ENCODE measurements at places on chromosomes 12 and 14.

DNA sequence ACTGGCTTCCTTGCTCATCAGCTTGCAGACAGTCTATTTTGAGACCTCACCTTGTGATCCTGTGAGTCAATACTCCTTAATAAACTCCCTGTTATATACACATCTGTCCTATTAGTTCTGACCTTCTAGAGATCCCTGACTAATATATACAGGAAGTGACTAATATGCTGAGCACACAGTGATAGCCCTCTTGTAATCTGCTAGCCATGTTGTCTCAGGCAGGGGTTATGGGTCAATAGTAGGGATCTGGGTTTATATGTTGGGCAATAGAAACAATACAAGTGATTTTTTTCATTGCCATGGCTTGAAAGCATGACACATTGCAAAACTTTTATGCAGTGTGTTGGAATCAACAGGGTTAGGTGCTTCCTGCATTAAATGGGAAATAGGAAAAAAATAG, 562.2 kb downstream of the GALC start:
- DNase-seq: no peak

GRCh38 chr14:75404847-75405246, 23.0 kb upstream of the JDP2 start:
- no peak for DNase-seq

DNA sequence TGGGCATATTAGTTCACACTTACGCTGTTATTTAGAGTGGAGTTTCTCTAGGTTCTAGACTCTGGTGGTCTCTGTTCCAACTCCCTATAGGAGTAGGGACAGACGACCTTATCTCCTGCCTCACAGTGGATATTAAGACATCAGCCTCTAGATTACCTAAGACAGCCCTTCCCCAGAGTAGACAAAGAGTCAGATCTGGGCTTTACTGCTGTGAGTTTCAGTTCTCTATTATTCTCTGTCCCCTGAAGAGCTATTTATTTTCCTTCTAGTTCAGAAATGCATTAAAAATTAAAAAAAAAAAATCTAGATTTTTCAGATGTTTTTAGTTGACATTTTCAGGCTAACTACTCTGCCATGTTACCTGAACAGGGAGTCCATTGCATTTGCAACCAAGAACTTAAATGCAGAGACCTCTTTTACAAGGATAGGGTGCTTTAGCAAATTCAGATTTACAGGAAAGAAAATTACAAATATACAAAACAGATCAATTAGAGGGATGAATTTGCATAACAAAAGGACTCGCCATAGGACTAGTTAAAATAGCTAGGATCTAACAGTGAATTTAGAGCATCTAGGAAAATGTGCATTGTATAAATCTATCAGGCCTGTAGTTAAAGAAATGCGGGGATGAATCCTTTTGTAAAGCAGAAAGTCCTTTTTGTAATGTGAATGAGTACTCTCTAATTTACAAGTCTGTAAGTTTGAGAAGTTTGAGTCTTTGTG, 381.4 kb downstream of the APAF1 start:
- DNase-seq: no peak

DNA sequence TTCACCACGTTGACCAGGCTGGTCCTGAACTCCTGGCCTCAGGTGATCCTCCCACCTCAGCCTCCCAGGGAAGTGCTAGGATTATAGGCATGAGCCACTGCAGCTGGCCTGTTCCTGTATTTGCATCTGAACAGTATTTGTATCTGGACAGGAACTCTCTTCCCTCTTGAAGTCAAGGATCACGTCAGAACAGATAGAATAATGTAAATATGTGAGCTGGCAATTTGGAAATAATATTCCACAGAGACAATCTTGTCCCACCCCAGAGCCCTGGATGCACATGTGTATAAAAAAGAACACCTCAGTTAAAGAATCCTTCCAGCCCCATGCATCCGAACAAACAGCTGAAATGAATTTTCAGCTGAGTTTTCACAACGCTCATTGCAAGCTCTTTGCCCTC, 118.3 kb downstream of the VEZT start:
- DNase-seq: no peak

GRCh38 chr14:24277606-24278321, 6.4 kb upstream of the RABGGTA start:
- DNase-seq: no peak

DNA sequence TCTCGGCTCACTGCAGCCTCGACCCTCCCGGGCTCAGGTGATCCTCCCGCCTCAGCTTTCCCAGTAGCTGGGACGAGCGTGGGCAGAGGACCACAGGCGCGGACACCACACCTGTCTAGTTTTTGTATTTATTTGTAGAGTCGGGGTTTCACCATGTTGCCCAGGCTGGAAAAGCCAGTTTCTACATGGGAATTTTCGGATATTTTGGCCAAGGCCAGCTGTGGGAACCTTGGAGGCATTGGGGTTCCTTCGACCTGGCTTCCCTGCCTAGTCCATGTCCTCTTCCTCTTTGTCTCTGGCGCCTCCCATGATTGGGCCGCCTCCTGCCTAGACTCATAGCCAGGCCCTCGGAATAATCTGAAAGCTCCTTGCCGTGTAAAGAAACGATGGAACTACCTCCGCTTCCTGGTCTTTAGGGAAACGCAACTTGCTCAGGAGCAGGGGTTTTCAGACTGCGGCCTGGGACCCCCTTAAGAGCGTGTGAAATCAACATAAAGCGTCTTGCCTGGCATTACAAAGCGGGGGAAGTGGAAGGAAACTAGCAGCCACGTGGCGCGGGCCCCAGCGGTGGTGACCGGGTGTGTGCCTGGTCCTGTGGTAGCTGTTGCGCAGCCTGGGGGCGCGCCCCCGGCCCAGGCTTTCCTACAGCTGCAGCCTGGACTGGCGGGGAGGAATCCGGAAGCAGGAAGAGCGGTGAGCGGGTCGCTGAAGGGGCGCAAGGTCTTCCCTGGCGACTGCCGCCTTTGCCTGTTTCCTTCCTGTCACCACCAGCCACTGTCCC, 1.4 kb upstream of the HSP90AA1 start:
- DNase-seq: no peak

GRCh38 chr14:54487771-54488170, 1.0 kb downstream of the GMFB start:
- DNase-seq: peak; percentile 68

DNA sequence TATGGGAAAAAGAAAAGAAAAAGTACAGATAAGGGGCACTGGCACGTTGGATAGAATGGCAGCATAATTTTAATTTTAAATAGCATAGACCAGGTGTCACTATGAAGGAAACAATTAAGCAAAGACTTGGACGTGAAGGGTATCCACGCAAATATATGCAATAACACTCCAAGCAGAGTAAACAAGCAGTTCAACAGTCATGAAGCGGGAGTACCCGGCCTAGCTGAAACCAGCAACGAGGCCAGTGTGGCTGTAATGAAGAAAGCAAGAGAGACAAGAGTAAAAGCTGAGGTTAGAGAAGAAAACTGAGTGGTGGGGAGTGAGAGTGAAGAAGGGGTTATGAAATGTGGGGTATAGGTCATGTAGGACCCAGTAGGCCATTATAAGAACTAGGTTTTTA, 85.4 kb downstream of the BCL2L14 start:
- no peak for DNase-seq

DNA sequence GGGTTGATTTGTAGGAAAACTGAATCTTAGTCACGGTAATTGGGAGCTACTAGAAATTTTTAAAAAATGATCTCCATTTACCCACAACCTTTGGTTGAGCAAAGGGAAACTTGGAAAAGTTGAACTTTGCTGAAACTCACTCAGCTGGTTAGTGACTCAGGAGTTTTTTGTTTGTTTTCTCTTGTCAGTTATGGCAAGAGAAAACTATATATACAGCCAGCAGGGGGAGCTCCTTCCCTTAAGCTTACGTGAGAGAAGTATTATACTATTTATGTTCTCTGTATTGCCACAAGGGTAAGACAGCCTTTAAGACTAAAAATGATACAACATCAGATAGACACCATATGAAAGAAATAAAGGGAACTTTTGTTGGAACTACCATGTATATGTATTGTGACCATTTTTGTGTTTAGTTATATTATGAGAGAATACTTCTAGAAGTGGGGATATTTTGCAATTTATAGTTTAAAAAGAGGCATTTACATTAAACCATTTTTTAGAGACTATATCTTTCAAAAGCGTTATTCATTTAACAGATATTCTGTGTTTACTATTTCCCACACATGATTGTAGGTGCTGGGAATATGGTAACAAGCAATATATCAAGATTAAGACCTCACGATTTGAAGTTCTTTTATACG, 28.1 kb upstream of the TBC1D30 start:
- peak; percentile 97 for DNase-seq

DNA sequence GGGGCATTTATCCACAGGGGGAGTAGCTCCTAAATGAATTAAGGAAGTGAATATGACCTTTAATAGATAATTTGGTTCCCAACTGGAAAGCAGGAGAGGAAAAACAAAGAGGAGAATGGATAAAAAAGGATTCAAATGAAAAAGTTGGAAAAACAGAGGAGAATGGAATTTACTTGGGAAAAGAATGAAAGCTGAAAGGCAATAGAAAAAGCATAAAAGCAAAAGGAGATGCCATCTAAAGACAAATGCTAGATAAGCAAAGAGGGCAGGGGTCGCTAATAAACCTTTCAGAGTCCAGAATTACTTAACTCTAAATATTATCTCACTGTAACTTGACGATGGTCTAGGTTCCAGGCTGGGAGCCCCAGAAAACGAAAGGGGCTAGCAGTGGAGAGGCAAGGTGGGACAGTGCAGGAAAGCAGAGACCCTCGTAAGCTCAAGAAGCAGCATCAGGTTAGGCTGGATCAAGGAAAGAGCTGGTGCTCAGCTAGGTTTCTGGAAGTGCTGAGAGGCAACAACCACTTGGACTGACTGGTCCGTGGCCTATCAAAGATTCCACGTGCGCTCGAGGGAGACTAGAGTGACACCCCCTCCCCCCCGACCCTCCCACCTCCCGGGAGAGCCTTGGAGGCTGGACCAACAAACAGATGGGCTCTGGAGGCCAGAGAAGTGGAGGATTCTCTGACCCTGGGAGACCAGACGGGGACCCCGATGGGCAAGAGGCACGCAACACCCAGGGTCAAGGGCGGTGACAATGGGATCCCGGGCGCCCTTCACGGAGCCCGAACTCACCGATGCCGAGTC, 1.2 kb downstream of the SLC2A13 start:
- no peak for DNase-seq

GRCh38 chr12:104494137-104494792, 37.5 kb downstream of the CHST11 start:
- no peak for DNase-seq

DNA sequence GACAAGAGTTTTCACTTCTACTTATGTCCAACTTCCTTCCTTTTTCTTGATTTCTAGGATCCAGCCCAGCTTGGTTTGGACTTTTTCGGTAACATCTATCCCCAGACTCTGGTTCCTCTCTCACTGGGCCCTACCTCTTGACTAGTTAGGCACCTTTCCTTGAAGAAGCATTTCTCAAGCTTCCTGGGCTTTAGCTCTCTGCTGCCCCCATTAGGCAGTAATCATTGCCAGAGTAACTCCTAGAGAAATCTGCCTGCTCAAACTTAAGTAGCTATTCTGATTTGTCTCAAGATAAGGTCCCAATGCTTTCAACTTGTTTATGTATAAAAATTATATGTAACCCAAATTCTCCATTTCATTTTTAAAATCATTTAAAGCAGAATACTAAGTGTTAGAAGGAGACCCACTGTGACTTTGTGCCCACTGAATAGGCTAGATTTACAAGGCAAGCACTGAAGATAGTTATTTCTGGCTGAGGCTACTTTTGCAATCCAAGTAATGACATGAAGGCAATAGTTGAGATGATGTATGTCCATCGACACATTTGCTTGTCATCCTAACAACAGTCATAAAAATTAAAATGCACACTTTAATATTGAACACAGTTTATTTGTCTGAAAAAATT, 275.0 kb upstream of the G2E3 start:
- DNase-seq: peak; percentile 70

DNA sequence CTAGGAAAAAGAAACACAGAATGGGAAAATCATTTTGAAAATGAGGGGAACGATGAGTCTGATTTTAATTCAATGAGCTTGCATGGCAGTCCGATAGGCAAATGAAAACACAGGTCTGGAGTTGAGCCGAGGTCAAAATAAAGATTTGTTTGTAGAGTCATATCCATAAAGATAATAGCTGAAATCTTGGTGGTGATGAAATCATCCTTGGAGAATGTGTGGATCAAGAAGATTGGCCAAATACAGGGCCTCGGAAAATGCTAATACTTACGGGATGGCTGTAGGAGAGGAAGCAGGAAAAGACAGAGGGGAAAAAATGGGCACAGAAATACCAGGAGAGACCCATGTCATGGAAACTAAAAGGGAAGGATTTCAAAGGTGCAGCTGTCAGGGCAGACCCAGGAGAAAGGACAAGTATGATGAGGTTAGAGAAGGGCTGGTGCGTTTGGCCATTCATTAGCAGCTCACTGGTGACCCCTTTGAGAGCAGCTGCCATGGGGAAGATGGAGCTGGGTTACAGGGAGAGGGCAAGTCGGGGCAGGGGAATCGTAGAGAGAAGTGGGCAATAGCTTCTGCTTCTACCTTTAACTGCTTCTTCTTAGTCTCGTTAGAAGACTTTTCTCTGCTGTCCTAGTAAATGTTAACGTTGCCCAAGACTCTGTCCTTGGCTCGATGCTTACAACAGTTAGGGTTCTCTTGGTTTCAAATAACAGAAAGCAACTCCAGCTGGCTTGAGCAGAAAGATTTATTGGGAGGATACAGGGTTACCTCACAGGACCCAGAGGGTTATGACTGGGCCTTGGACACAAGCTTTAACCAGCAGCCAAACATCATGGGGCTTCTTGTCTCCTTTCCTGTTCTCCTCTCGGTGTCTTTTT, 161.8 kb downstream of the EFCAB11 start:
- DNase-seq: no peak

GRCh38 chr12:23083267-23083666, 458.3 kb downstream of the ETNK1 start:
- DNase-seq: no peak

DNA sequence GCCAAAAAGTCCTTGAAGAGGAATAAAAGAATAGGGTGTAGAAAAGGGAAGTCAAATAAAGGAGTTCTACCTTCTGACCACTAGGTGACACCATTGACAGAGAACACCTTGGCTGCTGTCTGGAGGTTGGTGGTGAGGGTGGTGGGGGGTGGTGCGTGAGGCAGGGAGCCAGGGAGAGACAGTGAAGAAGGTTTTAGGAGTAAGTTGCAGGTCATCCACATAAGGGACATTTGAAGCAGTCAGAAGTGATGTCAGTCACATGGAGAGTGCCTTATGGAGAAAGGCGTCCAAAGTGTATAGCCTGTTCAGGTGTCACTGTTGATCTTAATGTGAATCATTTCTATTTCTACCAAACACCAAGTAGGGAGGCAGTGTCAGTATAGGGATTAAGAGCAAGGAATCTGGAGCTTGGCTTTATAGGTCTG, 279.3 kb upstream of the DDHD1 start:
- DNase-seq: peak; percentile 66

GRCh38 chr14:45426685-45427282, 173.8 kb upstream of the MIS18BP1 start:
- peak; percentile 70 for DNase-seq

DNA sequence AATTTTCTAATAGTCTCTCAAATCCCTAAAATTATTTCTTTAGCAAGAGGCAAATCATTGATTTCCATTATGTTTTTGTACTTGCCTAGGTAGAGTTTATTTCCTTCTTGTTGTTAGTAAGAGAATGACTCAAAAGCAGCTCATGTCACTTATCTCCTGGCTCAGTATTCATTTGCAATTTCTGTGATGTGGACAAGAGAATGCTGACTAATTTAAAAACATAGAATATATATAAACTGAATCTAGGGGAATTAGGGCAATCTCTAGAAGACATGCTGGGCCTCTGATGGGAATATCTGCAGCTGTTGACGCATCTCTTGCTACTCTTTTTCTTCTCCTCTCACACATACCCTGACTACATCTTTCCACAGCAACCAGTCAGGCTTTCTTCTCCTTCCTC, 130.8 kb upstream of the PRKD1 start:
- no peak for DNase-seq

- no peak for DNase-seq
These were observed 22.5 kb upstream of the PCNX1 start for GRCh38 chr14:70884595-70885342.
